ENCODE measurements at places on chromosomes 7 and 10.

DNA sequence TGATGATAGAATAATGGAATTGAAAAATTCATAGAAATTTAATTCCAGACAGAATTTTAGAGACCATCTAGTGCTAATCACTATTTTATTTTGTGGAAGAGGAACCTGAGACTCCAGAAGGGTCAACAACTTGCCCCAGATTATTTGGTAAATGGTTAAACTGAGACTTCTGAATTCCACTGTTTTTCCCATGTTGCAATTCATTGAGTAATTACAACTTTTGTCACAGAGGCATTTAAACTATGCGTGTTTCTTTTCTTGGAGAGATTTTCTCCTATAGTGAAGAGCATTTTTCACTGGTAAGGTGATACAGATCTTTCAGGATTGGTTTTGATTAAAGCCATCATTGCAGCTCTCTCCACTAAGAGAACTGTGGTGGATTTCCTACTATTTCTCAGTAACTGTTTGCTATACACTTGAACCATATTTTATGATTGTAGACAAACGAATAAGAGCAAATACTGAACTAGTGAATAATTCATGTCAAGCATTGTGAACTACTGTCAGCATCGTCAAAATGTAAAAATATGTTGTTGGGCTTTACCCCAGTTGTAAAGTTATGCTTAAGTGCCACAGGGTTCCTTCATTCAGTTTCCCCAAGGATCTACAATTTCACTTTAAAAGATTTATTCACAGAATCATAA lies 26.5 kb downstream of the LRGUK start:
- no peak overlapping the region for H3K4me3 ChIP-seq
- H3K36me3 ChIP-seq, result no peaks in the 10 kb centered on the region
- no peak overlapping the region for H3K27ac ChIP-seq
- H3K27me3 ChIP-seq, result peaks cover 5% of the 10 kb centered on the region

DNA sequence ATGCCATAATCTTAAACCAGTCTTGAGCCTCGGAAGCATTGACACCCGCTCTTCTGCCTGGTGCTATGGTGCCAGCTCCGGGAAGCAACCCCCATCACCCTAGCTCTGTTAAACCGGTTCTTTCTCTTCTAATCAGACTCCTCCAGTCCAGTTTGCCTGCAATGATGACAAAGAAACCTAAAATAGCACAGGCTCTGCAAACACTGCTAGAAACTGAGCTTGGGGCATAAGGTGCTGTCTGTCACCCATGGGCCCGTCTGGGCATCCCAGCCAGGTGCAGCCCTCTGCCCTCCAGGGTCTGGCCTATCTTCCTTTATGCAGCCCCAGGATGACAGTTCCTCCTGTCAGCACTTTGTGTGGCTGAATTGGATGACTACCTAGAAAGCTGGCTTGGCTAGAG lies 14.2 kb upstream of the CAMK2G start:
- H3K4me1 ChIP-seq, result peaks cover 6% of the 10 kb centered on the region
- H3K27me3 ChIP-seq, result peaks cover 6% of the 10 kb centered on the region
- H3K36me3 ChIP-seq, result no peaks in the 10 kb centered on the region
- H3K27ac ChIP-seq, result no peak overlapping the region
- no peak for DNase-seq

DNA sequence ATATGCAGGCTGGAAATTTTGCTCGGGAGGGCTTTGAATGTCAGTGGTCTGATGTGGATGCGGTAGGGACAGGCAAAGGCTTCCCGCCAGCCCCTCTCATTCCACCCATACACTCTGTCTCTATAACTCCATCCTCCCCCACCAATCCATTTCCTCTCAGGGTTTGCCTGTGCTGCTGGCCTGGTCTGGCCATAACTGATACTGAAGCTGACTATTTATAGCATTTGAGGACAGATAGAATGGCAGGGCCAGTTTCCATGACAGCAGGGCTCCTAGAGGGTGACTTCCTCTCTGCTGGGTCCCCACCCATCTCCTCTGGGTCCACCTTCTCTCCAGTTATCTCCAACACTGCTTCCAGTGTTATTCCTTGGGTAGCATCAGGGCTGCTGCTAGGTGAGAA lies 6.6 kb upstream of the PDLIM1 start:
- H3K27ac ChIP-seq, result no peak overlapping the region
- H3K4me1 ChIP-seq, result peaks cover 44% of the 10 kb centered on the region
- H3K36me3 ChIP-seq, result no peaks in the 10 kb centered on the region
- no peak overlapping the region for H3K4me3 ChIP-seq

- no peak overlapping the region for H3K27ac ChIP-seq
- no peak overlapping the region for H3K4me3 ChIP-seq
- H3K4me1 ChIP-seq, result peaks cover 5% of the 10 kb centered on the region
Measured at GRCh38 chr10:5323446-5323845, 41.3 kb upstream of the UCN3 start.

GRCh38 chr10:11236234-11236633 lies 218.6 kb downstream of the CELF2 start:
- no peaks in the 10 kb centered on the region for H3K27me3 ChIP-seq
- peaks cover 3% of the 10 kb centered on the region for H3K36me3 ChIP-seq
- no peak for DNase-seq
- peak overlapping the region; percentile 90 for H3K27ac ChIP-seq
- peak overlapping the region; percentile 32 for H3K4me3 ChIP-seq

GRCh38 chr7:4166340-4166739 lies 515.8 kb upstream of the FOXK1 start:
- no peak for DNase-seq
- H3K27me3 ChIP-seq, result peaks cover 2% of the 10 kb centered on the region
- no peaks in the 10 kb centered on the region for H3K36me3 ChIP-seq
- no peak overlapping the region for H3K27ac ChIP-seq
- H3K4me3 ChIP-seq, result no peak overlapping the region
- H3K4me1 ChIP-seq, result no peaks in the 10 kb centered on the region

DNA sequence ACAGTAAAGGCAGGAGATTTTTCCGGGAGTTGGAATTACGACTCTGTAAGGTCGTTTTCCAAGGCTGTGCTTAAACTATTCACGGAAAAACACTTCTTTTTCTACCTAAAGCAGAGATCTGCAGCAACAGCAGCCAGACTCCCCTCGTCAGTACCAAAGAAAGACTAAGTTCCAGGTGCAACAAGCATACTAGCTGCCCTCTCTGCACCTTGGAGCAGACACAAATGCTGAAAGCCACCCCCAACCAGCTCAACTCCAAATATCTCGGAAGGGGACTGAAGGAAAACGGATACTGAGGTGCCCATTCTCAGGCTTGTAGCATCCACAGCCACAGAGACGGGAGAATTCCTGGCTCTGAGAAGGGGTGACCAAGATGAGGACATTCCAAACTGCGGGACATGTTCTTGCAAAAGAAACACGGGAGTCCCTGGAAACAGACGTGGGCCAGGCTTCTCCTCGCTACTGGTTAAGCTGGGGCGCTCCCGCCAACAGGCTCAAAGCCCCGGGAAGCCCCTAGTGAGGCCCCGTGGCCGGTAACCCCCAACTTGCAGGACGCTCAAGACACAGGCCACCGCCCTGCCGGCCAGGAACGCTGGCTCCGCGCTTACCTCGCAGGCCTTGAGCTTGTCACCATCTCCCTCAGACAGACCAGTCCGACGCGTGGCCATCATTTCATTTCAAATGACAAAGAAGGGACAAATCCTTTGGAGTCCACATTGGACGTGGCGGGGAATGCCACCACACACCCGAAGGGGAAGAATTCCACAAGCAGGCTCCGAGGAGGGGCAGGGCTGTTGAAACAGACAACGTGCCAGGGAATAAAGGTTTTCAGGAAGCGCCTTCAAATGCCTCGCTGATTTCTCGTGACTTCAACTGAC lies 2.2 kb downstream of the ARHGAP21 start:
- peak overlapping the region; percentile 89 for H3K4me3 ChIP-seq
- peak overlapping the region; percentile 62 for H3K27ac ChIP-seq
- peak; percentile 63 for DNase-seq
- H3K27me3 ChIP-seq, result no peaks in the 10 kb centered on the region
- peaks cover 5% of the 10 kb centered on the region for H3K4me1 ChIP-seq

- H3K27me3 ChIP-seq, result peaks cover 1% of the 10 kb centered on the region
- H3K36me3 ChIP-seq, result no peaks in the 10 kb centered on the region
- no peak for DNase-seq
- peaks cover 15% of the 10 kb centered on the region for H3K4me1 ChIP-seq
Measured at GRCh38 chr10:12041766-12042408, 722 bp downstream of the UPF2 start.

DNA sequence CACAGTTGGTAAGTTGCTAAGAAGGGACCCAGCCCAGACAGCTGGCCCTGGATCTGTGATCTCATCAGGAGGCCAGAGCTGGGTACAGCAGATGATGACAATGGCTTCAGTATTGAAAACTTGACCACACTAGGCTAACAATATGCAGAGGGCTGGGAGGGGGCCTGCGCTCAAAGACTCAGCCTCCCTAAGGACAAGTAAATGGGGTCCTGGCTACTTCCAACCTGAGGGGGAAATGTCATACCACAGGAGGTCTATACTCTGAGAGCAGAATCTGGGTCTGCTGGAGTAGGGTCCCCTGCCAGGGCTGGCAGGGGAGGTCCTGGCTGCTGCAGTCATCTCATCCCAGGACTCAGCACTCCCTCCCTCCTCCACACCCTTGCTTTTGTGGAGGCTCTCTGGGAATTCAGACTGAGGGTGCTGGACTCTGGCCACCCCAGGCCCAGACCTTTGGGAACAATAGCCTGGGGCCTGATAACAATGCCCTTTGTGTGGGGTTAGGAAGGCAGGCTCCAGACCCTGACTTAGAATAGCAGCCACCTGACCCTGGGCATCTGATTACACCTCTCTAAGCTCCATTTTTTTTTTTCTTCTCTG lies 1.4 kb downstream of the FXYD4 start:
- H3K36me3 ChIP-seq, result no peaks in the 10 kb centered on the region
- DNase-seq, result no peak
- H3K27me3 ChIP-seq, result no peaks in the 10 kb centered on the region
- H3K4me1 ChIP-seq, result peaks cover 14% of the 10 kb centered on the region
- H3K27ac ChIP-seq, result no peak overlapping the region
- H3K4me3 ChIP-seq, result no peak overlapping the region

- no peaks in the 10 kb centered on the region for H3K4me1 ChIP-seq
- no peak overlapping the region for H3K27ac ChIP-seq
- peaks cover 2% of the 10 kb centered on the region for H3K27me3 ChIP-seq
- no peak for DNase-seq
Measured at GRCh38 chr7:17558558-17559332, 260.3 kb downstream of the AHR start.

- H3K27me3 ChIP-seq, result no peaks in the 10 kb centered on the region
- no peak overlapping the region for H3K4me3 ChIP-seq
- H3K4me1 ChIP-seq, result no peaks in the 10 kb centered on the region
- H3K36me3 ChIP-seq, result peaks cover 39% of the 10 kb centered on the region
- no peak overlapping the region for H3K27ac ChIP-seq
- no peak for DNase-seq
Measured at GRCh38 chr10:113151190-113151666, 201.2 kb downstream of the TCF7L2 start.

- H3K4me1 ChIP-seq, result no peaks in the 10 kb centered on the region
- no peak overlapping the region for H3K27ac ChIP-seq
- peaks cover 23% of the 10 kb centered on the region for H3K27me3 ChIP-seq
- DNase-seq, result no peak
- H3K4me3 ChIP-seq, result no peak overlapping the region
- no peaks in the 10 kb centered on the region for H3K36me3 ChIP-seq
Measured at GRCh38 chr7:116713918-116714317, 41.9 kb downstream of the MET start.

DNA sequence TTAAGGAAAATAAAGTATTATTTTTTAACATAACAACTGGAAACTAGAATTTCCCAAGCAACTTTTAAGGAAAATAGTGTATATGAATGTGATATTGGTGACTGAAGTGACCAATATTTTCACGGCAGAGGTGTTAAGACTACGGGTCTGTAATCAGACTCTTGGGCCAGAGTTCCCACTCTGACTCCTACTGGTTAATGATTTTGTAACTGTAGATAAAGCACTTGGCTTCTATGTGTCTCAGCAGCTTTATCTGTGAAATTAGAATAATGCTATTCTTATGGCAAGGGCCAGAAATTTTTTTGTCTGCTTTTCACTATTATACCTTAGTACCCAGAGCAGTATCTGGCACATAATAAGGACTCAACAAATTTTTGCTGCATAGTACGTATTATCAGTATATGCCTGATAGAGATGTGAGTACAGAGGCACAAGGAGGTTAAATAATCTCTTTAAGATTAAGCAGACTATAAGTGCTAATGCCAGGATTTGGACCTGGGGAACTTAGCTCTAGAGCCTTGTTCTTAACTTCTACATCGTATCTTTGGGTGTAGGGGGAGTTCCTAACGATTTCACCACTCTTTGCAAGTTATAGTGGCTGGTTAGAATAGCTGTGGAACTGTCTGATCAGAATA lies 186.1 kb upstream of the SLC26A5 start:
- no peaks in the 10 kb centered on the region for H3K27me3 ChIP-seq
- no peaks in the 10 kb centered on the region for H3K4me1 ChIP-seq
- no peak for DNase-seq
- H3K27ac ChIP-seq, result no peak overlapping the region
- H3K4me3 ChIP-seq, result no peak overlapping the region
- H3K36me3 ChIP-seq, result no peaks in the 10 kb centered on the region

DNA sequence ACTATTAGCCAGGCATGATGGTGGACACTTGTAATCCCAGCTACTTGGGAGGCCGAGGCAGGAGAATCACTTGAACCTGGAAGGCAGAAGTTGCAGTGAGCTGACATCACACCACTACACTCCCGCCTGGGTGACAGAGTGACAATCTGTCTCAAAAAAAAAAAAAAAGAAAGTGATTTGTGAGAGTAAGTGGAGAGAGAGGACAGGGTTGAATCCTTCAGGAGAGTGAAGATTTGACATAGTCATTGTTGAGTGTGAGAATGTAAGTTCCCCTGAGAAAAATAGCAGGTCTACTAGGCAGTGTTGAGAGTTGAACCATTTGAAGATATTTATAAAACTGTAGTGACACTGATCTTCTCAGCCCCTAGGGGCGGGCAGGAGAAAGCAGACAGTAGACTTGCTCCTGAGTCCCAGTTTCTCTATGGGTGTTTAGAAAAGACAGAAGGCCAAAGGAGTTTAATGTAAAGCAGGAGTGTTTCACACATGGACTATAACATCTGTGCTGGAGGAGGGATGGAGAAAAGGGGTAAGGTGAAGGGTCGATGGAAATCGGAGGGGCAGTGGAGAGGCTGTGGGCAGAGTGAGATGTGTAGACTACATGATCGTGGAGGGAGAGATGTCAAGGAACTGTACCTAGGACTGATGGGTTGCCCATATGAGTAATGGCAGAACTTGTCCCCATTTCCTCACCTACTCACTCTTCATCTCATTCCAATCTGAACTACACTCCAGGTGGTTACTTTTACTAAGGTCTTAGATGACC lies 13.7 kb upstream of the LAMB4 start:
- no peak overlapping the region for H3K4me3 ChIP-seq
- no peaks in the 10 kb centered on the region for H3K4me1 ChIP-seq
- no peak for DNase-seq
- H3K36me3 ChIP-seq, result no peaks in the 10 kb centered on the region

DNA sequence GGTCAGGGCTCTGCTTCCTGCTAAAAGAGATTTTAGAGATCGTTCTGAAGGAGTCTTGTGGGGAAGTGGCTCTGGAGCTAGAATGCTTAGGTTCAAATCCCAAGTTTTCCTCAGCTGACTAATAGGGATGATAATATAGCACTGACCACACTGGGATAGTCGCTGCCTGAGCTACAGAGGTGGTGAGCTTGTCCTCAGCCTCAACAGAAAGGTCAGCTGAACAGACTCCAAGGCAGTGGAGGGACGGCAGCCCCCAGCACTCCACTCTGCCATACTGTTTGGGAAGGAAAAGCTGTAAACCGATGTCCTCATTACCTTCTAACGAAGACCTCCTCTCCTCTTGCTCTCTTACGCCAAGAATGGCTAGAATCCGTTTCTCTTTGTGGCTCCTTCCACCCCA lies 36.2 kb downstream of the KAT6B start:
- DNase-seq, result no peak
- no peak overlapping the region for H3K4me3 ChIP-seq
- no peaks in the 10 kb centered on the region for H3K27me3 ChIP-seq

Data from naive thymus-derived CD8-positive, alpha-beta T cell (primary cell).